ENCODE measurements at places on chromosomes 4 and X.

GRCh38 chr4:180141734-180142133 is 2101.5 kb upstream of the TENM3 start:
- DNase-seq = no peak

- DNase-seq = no peak
Measured at GRCh38 chr4:168766604-168767316, 243.3 kb downstream of the CBR4 start.

- DNase-seq = no peak
Measured at GRCh38 chr4:39961311-39961877, 16.3 kb downstream of the PDS5A start.

GRCh38 chrX:136629084-136629750 is 18.7 kb upstream of the CD40LG start:
- DNase-seq = no peak

DNA sequence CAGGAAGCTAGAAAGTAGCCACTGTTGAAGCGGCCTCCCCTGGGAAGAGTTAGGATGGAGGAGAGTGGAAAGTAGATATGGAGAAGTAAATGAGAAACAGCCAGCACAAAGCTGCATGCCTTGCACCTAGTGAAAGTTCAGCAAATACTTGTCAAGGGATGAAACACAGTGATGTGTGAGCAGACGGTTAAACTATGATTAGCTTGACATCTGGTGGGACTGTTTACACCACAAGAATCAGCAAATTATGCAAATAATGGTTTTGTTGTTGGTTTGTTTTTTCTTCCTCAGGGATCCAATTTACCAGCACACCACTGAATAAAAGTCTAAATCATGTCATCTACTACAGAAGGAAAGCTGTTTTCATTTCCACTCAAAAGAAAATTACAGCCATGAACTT is 87.1 kb downstream of the CORIN start:
- DNase-seq = no peak

GRCh38 chrX:103727115-103727514 is 16.4 kb downstream of the TMEM31 start:
- no peak for DNase-seq

DNA sequence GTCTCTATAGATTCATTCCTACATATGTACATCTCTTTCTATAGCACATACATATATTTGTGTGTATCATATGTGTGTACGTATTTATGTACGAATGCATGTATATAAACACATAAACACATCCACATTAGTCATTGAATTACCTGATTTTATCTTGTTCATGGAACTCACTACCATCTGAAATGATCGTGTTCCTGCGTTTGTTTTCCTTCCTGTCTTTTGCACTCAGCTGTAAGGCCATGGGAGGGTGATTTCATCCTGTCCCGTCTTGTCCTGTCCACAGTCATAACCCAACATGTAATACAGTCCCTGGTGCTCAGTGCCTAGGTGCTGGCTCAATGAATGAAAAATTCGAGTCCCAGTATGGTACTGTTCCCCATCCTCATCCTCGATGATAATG is 191.8 kb upstream of the PSAPL1 start:
- DNase-seq = no peak

DNA sequence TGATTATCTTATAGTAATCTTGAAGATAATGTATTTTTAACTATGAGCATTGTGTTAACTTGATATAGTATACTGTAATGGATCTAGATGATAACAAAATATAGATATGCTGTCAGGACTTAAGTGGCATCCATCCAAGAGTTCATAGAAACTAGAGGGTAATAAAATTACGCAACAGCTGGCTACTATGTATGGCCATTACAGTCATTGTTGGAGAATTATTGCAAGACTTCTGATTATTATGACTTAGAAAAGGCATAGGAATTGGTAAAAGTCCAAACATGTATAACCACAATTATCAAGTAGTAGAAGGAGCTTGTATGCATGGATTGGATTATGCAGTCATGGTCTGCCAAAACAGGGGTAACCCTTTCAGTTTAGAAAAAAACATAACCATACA is 9.5 kb downstream of the OGT start:
- DNase-seq = no peak

DNA sequence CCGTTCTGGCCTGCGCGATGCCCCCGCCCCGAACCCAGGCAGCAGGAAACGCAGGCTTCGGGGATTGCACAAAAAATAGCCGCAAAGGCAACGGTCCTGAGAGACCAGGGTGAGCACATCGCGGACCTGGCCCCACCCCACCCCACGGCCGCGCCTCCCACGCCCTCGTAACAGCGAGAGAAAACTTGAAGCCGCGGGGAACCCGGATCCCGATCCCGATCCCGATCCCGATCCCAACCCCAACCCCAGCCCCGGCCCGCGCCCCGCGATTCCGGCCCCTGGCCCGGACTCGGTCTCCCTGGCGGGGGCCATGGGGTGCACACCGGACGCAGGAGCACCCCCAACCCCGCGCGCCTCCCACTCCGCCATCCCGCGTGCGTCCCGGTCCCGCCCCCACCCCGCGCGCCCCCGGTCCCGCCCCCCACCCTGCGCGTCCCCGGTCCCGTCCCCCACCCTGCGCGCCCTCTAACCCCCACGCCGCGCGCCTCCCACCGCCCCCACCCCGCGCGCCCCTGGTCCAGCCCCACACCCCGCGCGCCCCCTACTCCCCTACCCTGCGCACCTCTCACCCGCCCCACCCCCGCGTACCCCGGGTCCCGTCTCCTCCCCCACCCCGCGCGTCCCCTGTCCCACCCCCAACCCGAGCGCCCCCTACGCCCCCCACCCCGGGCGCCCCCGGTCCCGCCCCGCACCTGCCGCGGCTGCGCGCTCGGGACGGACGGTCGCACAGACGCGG is 29.0 kb downstream of the NOP14 start:
- peak; percentile 90 for DNase-seq

- DNase-seq = no peak
Measured at GRCh38 chr4:21470535-21470934, 478.0 kb downstream of the KCNIP4 start.

DNA sequence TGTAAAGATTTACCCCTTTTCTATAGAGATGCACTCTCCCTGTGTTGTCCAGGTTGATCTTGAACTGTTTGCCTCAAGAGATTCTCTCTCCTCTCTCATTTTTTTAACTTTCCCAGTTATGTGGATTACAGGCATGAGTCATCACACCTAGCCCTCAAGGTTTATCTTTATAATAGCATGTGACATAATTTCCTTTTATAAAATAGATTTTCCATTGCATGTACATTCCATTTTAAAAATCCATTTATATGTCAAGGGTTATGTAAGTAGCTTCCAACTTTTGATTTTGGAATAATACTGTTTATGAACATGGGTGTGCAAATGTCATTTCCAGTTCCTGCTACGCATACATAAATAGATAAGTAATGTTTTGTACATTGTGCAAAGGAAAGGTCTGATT is 20.6 kb downstream of the ZNF721 start:
- DNase-seq = no peak

GRCh38 chrX:49067285-49068120 is 6.3 kb downstream of the PRAF2 start:
- no peak for DNase-seq

- no peak for DNase-seq
Measured at GRCh38 chr4:151173871-151174270, 74.4 kb downstream of the RPS3A start.

DNA sequence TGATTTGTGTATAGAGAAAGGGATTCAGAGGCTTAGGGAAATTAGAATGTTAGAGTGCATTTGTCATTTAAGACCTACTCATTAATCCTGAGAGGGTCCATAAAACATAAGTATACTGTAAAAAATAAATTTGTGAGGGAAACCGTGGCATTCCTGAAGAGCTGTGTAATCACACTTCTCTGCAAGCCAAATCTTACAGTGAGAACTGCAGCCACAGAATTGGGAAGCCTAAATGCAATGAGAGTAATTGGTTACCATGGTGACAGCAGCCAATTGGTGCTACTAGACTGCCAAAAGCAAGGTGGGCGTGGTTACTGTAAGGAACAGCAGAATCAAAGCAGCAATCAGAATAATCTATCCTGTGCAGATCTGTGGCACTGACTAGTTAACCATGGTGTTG is 345.2 kb upstream of the GRID2 start:
- DNase-seq = no peak

DNA sequence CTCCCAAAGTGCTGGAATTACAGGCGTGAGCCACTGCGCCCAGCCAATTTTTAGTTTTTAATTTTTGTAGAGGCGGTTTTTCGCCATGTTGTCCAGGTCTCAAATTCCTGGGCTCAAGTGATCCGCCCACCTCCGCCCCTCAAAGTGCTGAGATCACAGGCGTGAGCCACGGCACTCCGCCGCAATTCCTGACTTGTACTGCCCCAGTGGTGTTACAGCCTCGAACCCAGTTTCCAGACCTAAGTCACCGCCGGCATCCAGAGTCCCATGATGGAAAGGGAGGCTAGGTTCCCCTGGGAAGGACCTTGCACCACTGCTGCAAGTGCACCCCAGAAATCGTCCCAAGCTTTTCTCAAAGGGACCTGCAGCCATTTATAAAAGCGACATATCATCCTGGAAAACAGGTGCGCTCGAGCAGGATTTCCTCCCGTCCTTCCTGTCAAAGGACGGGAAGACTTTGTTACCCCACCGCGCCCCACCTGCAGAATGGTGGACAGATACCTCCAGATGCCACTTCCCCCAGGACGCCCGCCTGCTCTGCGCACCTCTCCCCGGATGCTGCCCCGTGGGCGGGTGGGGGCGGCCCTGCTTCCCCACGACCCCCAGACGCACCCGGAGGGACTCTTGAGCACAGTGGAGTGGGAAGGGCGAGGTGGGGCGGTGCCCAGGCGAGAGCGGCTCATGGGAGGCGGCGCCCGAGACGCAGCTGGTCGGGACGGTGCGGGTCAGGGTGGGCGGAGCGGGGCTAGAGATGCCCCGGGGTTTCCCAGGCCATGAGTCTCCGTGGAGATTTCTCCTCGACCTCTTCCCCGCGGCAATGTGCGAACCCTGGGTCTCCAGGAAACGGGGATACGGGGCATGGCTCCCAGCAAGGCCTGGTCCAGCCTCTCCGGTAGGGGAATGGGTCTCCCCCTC is 947 bp upstream of the RPL10 start:
- DNase-seq = no peak

DNA sequence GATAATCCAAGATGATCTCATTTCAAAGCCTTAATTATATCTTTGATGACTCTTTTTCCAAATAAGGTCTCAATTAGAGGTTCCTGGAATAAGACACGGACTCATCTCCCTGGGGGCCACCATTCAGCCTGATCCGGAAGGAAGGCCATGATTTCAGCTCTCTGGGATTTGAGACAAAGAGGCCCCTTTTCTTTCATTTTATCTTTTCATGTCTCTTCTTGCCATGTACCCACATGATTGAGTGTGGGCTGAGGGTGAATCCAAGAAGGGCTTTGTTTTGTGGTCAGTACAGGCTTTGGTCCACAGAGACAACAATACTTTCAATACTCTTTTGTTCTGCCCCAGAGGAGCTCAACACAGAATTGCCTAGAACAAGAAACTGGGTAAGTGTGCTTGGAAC is 261.2 kb downstream of the TRIML1 start:
- DNase-seq = no peak

- no peak for DNase-seq
Measured at GRCh38 chrX:120001787-120002186, 58.2 kb upstream of the NKAP start.

DNA sequence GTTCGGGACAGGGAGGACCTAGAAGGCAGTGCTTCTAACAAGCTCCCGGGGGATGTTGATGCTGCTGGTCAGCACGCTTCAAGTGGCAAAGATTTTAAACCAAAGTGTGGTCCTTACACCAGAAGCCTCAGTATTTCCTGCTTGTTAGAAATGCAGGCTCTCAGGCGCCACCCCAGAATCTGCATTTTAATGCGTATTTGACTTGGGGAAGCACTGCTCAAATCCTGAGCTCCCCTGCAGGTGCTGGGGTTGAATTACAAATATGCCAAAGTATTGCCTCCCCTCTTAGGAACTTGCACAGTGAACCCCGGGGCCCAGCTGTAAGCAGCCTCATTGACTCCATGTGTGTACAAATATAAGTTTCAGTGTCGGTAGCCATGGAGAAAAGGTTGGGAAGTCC is 70.8 kb upstream of the RAI2 start:
- no peak for DNase-seq

GRCh38 chr4:24927049-24927448 is 14.2 kb upstream of the CCDC149 start:
- DNase-seq = no peak

DNA sequence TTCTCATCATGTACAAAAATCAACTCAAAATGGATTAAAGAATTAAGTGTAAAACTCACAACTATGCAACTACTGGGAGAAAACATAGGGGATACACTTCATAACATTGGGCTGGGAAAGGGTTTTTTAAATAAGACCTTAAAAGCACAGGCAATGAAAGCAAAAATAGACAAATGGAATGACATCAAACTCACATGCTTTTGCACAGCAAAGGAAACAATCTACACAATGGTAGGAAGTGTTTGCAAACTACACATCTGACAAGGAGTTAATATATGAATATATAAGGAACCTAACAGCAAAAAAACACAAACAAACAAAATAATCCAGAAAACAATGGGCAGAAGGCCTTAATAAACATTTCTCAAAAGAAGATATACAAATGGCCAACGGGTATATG is 57.9 kb downstream of the FREM3 start:
- no peak for DNase-seq

DNA sequence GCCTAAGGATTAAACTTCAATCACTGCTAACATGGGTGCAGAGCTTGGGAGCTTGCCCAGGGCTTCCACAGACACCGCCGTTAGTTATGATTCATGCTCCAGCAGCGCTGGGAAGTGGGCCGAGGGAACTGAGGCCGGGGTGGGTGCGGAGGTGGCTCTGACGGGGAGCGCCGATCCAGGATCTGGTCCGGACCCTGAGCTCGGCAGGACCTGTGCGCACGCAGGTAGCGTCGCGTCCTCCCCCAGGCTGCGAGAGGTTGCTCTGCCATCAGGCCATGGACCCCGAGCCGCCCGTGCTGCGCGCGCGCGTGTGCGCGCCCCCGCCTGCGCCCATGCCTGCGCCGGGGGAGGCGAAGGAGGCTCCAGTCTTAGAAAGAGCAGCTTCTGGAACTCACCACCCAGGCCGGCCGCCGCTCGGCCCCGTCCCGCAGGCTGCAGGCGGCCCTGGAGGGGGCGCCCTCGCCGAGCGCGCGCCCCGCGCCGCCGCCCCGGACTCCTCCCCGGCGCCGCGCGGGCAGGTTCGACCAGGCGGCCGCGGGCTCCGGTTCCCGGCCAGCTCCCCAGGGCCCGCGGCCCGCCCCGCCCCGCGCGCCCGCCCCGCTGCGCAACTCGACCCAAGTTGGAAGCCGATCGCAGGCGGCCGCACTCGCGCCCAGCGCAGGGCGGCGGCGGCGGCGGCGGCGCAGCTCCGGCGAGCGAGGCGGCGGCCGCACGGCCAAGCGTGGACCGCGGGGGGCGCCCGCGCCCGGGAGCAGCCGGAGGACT is 732 bp upstream of the ADRA2C start:
- no peak for DNase-seq

- no peak for DNase-seq
Measured at GRCh38 chr4:80062527-80062926, 10.5 kb downstream of the ANTXR2 start.

GRCh38 chr4:7381221-7381889 is 53.4 kb downstream of the PSAPL1 start:
- DNase-seq = no peak
